ENCODE measurements at places on chromosomes 11 and 22. TPM values are rescaled to one million over a fixed set of nuclear protein-coding genes. Genes with fewer than 3 reads are reported as not detected.

Gene LIF
- total RNA-seq, result 282 TPM

Gene GGTLC2
- not detected for total RNA-seq

Gene NLRX1
- 20.7 TPM for total RNA-seq

Gene NTM
- not detected for total RNA-seq

DNA sequence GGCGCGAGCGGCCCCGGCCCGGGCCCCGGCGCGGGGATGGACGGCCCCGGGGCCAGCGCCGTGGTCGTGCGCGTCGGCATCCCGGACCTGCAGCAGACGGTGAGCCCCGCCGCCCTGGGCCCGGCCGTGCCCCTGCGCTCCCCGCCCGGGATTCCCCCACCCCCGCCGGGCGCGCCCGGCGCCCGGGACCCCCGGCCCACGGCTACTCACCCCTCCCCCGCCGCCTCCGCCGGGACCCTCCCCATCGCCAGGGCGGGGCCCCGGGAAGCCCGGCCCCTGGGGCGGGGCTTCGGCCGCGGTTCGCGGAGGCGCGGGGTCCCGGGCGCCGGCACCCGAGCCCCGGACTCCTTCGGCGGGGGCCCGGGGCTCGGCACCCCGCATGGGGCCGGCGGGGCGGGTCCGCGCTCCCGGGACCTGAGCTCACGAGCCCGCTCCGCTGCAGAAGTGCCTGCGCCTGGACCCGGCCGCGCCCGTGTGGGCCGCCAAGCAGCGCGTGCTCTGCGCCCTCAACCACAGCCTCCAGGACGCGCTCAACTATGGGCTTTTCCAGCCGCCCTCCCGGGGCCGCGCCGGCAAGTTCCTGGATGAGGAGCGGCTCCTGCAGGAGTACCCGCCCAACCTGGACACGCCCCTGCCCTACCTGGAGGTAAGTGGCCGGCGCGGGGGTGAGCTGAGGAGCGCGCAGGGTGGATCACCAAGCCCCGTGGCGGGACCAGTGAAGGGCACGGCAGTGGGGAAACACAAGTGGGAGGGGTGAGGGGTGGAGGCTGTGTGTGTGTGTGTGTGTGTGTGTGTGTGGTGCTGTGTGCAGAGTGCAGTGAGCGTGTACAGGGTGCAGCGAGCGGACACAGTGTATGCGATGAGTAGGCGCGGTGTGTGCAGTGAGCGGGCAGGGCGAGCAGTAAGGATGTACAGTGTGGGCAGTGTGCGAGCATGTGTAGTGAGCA is 2.3 kb downstream of the SHANK3 start:
- H3K27me3 ChIP-seq, result peaks cover 31% of the 10 kb centered on the region
- peaks cover 6% of the 10 kb centered on the region for H3K4me1 ChIP-seq
- DNase-seq, result peak; percentile 26
- no peak overlapping the region for H3K27ac ChIP-seq
- H3K4me3 ChIP-seq, result peak overlapping the region; percentile 2

GRCh38 chr11:57394203-57394965 is 3.9 kb upstream of the PRG2 start:
- H3K27ac ChIP-seq, result no peak overlapping the region
- no peaks in the 10 kb centered on the region for H3K36me3 ChIP-seq
- H3K27me3 ChIP-seq, result no peaks in the 10 kb centered on the region
- H3K4me1 ChIP-seq, result no peaks in the 10 kb centered on the region

DNA sequence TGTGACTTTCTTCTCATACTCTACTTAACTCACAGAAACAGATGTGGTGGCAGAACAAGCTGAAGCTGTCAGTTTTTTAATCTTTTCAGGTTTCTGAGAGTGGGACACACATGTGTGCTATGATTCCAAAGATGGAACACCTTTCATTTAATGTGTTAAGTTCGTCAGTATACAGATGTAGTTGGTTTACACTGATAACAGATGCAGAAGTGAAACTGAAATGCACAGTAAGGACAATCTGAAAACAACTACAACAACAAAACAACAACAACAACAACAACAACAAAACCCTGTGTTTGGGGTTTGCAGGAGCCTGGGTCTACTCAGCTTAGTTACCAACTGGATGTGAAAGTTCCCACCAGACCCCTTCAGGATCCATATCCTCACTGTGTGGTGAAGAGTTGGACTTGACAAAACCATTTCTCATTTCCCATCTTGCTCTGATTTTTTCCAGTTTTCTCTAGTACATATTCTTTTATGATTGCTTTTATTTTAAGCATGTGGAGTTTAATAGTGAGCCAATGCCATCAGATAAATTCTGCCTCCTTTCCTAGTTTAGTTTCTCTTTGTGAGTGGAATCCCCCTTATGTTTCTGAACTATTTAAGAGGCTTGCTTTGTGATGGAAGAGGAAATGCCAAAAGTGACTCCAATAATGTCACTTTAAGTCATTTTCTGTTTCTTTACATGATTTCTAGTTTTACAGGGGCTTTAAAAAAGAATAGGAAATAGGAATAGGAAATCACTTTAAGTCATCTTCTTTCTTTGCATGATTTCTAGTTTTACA is 47.8 kb downstream of the ARHGAP42 start:
- no peak overlapping the region for H3K4me3 ChIP-seq
- no peak overlapping the region for H3K27ac ChIP-seq
- H3K4me1 ChIP-seq, result no peaks in the 10 kb centered on the region

- H3K4me3 ChIP-seq, result no peak overlapping the region
- H3K36me3 ChIP-seq, result no peaks in the 10 kb centered on the region
- H3K27me3 ChIP-seq, result peaks cover 22% of the 10 kb centered on the region
Observed at GRCh38 chr11:34616830-34617504, 3.9 kb upstream of the EHF start.

- H3K4me3 ChIP-seq, result no peak overlapping the region
- no peak for DNase-seq
- H3K27me3 ChIP-seq, result peaks cover 21% of the 10 kb centered on the region
- H3K36me3 ChIP-seq, result no peaks in the 10 kb centered on the region
- H3K4me1 ChIP-seq, result no peaks in the 10 kb centered on the region
Observed at GRCh38 chr11:13098063-13098462, 88.9 kb downstream of the RASSF10 start.

- no peaks in the 10 kb centered on the region for H3K4me1 ChIP-seq
- DNase-seq, result no peak
- H3K36me3 ChIP-seq, result no peaks in the 10 kb centered on the region
- no peaks in the 10 kb centered on the region for H3K27me3 ChIP-seq
Observed at GRCh38 chr11:132844956-132845696, 687.2 kb downstream of the OPCML start.

DNA sequence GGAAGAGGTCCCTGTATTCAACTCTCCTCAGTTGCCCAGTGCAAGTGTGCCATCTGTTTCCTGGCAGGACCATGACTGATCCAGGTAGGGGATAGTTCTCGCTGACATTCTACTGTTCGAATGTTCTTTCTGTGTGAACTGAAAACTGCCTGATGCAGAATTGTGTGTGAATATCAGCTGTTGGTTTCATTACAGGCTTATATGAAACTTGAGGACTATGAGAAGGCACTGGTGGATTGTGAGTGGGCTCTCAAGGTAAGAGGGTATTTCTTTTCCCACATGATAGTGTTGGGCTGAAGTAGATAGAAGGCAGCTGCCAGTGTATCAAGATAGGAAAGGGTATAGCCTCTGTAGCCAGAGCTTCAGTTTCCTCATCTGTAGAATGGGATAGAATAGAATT is 15.3 kb downstream of the TTC12 start:
- H3K4me1 ChIP-seq, result peaks cover 11% of the 10 kb centered on the region
- no peaks in the 10 kb centered on the region for H3K27me3 ChIP-seq
- peaks cover 19% of the 10 kb centered on the region for H3K36me3 ChIP-seq
- H3K27ac ChIP-seq, result no peak overlapping the region
- H3K4me3 ChIP-seq, result no peak overlapping the region
- no peak for DNase-seq

DNA sequence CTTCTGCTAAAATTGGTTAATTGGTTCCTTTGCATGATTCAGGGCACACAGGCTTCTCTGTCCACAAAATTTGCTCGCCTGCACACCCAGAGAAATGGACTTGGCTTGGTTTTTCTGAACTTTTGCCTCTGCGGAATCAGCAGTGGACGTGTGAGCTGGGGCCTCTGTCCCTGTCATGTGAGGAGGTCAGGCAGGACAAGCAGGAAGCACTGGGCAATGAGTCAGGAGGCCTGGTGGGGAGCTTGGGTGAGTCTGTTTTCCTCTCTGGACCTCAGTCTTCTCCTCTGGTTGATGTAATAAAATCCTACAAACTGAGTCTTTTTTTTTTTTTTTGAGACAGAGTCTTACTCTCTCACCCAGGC is 10.4 kb upstream of the CELSR1 start:
- no peaks in the 10 kb centered on the region for H3K36me3 ChIP-seq
- H3K4me1 ChIP-seq, result no peaks in the 10 kb centered on the region
- DNase-seq, result no peak
- H3K27ac ChIP-seq, result no peak overlapping the region
- H3K27me3 ChIP-seq, result peaks cover 20% of the 10 kb centered on the region
- no peak overlapping the region for H3K4me3 ChIP-seq

DNA sequence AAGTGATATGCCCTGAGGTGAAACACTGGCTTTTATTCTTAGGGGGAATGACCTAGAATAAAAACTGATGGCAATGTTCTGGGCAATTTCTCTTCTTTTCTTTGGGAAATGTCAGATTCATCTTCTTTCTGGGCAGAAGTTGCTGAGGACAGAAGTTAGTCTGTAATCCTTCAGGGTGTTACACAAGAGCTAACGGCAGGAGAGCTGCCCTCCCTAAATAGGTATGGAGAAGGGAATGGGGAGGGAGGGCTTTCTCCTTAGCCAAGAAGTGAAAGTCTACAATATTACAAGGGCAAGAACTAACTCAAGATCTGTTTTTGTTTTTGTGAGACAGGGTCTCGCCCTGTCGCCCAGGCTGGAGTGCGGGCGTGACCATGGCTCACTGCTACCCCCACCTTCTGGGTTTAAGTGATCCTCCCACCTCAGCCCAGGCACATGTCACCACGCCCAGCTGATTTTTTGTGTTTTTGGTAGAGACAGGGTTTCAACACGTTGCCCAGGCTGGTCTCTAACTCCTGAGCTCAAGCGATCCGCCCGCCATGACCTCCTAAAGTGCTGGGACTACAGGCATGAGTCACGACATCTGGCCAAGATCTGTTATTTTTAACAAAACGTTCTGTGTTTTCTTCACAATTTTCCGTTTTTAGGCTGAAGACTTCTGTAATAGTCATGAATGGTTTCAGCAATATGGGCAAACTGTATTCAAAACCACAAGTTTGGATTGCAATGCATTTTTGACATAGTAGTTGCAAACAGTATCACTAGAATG is 7.2 kb downstream of the PIWIL4 start:
- H3K4me1 ChIP-seq, result no peaks in the 10 kb centered on the region
- H3K27ac ChIP-seq, result no peak overlapping the region
- H3K27me3 ChIP-seq, result no peaks in the 10 kb centered on the region
- no peaks in the 10 kb centered on the region for H3K36me3 ChIP-seq

GRCh38 chr11:128929991-128930390 is 12.7 kb downstream of the TP53AIP1 start:
- H3K4me1 ChIP-seq, result peaks cover 11% of the 10 kb centered on the region
- peaks cover 3% of the 10 kb centered on the region for H3K27me3 ChIP-seq
- DNase-seq, result no peak
- no peak overlapping the region for H3K27ac ChIP-seq
- H3K4me3 ChIP-seq, result no peak overlapping the region

GRCh38 chr11:21988477-21988876 is 204.4 kb upstream of the ANO5 start:
- no peaks in the 10 kb centered on the region for H3K36me3 ChIP-seq
- H3K27ac ChIP-seq, result no peak overlapping the region
- no peak overlapping the region for H3K4me3 ChIP-seq
- no peak for DNase-seq
- H3K4me1 ChIP-seq, result no peaks in the 10 kb centered on the region
- H3K27me3 ChIP-seq, result no peaks in the 10 kb centered on the region

- H3K4me3 ChIP-seq, result no peak overlapping the region
- peaks cover 35% of the 10 kb centered on the region for H3K36me3 ChIP-seq
Observed at GRCh38 chr22:17105143-17106129, 15.7 kb downstream of the TMEM121B start.

DNA sequence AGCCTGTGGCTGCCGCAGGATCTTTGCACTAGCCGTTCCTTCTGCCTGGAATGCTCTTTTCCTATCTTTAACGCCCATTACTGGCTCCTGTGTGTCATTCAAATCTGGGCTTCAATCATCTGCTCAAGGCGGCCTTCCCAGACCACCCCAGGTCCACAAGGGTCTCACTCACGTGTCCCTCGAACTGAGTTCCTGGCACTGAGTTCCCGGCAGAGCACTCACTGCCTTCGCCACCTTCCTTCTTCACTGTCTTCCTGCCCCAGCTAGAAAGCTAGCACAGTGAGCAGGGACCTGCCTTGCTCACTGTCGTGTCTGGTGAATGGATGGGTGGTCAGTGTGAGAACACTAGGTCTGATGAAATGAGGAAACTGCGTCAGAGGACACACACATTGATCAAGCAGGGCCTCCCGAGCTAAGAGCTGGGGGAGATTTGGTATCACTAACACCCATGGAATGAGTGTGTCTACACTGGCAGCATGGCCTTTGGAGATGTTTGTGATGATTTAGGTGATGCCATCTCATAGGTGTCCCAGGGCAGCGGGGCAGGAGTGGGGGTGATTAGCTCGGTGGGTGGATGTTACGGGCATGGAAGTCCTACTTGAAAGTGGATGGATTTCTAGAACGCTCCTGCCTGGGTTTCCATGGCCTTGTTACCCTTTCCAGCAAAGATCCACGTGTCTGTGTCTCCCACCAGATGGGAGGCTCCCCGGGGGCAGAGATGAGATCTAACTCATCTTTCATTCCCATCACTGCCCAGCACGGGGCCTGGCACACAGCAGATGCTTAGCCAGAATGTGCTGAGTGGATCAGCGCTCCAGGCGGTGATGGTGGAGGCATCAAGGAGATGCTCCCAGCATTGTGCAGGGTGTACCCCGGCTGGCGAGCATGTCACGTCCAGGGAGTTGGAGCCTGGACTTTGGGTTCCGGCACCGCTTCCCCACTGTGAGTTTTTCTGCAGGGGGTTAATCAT is 64.5 kb downstream of the SHISAL1 start:
- H3K36me3 ChIP-seq, result peaks cover 4% of the 10 kb centered on the region
- peaks cover 3% of the 10 kb centered on the region for H3K27me3 ChIP-seq
- DNase-seq, result no peak
- no peak overlapping the region for H3K4me3 ChIP-seq

DNA sequence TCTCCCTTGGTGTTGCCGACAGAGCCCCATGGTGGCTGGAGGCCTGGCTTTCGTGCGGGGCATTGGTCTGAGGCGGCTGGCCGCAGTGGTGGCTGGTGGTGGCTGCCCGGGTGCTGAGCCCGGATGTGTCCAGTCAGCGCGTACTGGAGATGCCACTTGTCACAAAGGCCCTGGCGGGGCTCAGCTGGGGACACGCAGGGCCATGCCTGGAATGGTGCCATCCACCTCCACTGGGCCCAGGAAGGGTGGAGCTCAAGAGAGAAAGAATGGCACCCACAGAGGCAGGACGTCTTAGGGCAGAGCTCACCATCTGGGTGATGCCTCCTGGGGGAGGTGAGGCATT is 92.5 kb downstream of the CEP164 start:
- H3K27me3 ChIP-seq, result peaks cover 8% of the 10 kb centered on the region
- no peak for DNase-seq
- H3K27ac ChIP-seq, result no peak overlapping the region
- H3K36me3 ChIP-seq, result no peaks in the 10 kb centered on the region
- no peaks in the 10 kb centered on the region for H3K4me1 ChIP-seq

- H3K4me1 ChIP-seq, result no peaks in the 10 kb centered on the region
- H3K4me3 ChIP-seq, result no peak overlapping the region
- no peaks in the 10 kb centered on the region for H3K36me3 ChIP-seq
- H3K27me3 ChIP-seq, result peaks cover 40% of the 10 kb centered on the region
- no peak for DNase-seq
Observed at GRCh38 chr22:36641902-36642640, 61.5 kb downstream of the CACNG2 start.
